ENCODE measurements at places on chromosomes 2 and 18.

DNA sequence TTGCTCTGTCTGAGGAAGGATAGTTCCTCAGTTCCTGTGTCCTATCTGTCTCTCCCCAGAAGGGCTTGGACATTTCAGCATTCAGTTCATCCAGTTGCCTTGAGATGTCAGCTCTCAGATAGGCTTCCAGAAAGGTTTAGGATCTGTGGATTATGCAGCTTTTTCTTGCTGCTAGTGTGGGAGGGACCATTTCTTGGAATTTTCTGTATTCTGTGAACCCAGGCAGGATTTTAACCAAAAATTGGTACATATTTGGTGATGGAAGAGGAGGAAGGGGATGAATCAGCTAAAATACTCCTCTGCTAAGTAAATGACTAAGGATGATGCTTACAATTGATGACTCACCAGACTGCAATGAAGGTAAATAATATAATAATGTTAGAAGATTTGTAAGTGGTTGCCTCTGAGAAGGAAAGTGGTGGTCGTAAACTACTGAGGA, 58.6 kb upstream of the DOCK10 start:
- no peak for DNase-seq

GRCh38 chr2:118967124-118967880, 25.3 kb downstream of the MARCO start:
- DNase-seq: no peak

- no peak for DNase-seq
Observed at GRCh38 chr2:8598295-8599165, 83.3 kb upstream of the ID2 start.

DNA sequence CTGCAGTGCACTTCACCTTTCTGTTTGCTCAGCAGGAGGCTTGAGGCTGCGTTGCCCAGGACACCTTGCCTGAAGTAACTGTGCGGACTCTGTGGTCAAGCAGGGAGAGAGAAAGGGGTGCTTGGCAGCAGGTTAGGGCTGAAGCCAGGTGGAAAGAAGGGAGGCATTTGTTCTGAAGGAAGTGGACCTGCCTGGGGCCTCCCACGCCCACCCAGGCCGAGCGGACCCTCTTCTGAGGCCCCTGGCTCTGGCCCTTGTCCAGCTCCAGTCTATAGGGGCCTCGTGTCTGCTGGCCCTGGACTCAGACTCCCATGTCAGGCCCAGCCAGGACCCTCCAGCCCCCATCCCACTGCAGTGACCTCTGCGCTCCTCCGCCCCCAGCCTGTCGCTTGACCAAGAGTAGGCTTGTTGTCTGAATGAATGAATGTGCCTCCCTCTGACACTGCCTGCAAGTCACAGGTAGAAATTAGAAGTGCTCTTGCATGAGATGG, 2.5 kb downstream of the SNED1 start:
- DNase-seq: no peak

- no peak for DNase-seq
Observed at GRCh38 chr2:83072767-83073166, 1386.3 kb downstream of the SUCLG1 start.

DNA sequence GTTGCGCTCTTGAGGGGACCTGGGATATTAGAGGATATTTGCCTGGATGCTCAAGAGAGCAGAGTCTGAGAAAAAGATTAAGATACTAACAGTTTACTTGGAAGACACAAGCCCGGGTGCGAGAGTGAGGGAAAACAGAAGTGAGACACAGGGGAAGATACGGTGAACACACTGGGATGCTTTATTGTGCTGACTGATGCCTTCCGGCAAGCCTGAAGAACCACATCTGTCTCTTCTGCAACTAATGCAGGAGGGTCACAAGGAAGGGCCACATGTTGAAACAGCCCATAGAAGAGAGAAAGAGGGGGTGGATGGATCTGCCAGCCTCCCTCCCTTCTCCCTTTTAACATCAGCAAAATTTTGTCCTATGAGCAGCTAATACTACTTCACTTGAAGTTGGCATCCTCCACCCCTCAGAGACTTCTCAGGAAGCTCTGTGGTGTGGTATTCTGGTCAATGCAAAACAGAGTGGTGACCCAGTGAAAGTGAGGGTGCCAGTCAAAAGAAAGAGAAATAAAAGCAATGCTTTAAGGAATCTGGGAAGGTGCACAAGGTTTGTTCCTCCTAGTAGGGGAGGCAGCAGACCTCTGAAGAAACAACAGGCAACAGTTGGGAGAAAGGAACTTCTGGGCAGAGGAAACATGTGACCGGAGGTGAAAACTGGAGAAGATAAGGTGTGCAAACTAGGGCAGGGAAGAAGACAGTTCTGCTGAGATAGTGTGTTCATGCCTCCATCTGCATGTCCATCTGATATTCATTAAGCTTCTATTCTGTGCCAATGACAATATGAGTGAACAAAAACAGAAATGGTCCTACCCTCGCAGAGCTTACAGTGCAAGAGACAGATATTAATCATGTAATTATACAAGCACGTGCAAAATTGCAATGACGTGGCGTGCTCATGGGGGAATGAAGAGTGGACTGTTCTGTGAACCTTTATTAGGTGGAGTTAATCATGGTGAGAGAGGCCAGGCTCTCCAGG, 107.1 kb downstream of the LYPD6B start:
- DNase-seq: no peak

DNA sequence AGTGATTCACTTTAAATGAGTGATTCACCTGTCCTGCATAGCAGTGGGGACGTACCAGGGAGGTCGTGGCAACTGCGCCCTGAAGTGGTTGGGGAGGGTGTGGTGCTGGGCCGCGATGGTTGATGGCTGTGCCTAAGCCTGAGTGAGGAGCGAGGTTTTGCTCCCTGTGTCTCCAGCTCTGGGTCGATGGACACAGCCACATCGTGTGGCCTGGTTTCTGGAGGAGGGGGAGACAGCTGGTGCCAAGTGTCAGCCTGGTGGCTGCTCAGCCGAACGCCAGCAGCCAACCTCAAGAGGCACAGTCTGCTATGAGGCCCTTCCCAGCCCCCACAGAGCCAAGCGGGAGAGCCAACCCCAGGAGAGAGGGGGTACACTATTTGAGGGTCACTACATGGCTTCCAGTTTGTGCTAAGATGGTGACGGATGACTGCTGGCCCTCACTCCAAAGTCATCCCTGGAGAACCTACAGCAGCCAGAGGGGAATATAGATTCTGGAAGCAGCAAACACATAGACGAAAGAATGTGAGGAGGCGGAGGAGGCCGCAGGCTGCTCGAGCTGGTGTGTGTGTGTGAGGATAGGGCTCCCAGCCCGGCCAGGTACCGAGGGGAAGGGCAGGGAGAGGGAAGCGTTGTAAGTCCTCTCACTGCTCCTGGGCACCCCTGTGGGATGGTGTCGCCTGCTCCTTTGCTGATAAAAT, 58.6 kb upstream of the OTOF start:
- DNase-seq: no peak

DNA sequence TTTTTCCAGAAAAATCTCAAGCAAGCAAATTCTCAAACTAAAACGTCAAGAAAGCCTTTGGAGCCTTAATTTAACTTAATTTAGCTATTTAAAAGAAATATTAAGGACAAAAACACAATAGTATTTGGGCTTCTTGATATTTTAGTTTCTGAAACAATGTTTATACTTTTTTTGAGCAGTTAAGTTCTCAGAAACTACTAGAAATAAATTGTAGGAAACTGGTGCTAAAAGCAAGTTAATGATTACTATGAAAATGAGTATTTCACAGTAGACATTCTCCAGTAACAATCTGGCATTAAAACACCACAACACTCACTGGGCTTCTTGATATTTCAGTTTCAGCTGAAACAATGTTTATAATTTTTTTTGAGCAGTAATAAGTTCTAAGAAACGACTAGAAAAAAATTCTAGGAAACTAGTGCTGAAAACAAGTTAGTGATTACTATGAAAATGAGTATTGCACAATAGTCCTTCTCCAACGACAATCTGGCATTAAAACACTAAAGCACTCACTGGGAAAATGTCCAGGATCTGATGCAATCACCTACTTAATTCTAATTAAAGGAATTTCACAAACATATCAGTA, 45.1 kb downstream of the TRAK2 start:
- no peak for DNase-seq

DNA sequence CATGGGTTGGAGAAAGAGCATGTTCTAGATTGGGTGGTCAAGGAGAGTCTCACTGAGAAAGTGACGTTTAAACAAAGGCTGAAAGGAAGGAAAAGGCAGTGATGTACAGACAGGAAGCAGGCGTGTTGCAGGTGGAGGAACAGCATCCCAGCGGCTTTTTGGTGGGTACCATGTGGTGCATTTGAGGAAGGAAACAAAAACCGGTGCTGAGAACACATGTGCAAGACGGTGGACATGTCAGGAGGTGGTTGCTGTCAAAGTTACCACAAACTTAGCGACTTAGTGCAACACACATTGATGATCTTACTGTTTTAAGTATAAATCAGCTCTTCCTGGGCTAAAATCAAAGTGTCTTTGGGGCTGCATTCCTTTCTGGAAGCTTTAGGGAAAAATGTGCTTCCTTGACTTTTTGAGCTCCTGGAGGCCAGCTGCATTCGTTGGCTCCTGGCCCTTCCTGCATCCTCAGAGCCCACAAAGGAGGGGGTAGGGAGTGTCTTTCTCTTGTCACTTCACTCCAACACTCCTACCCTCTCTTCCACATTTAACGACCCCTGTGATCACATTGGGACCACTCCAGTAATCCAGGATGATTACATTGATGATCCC, 380.6 kb downstream of the FBXO15 start:
- no peak for DNase-seq

GRCh38 chr2:150410809-150411208, 76.7 kb downstream of the RND3 start:
- DNase-seq: no peak

DNA sequence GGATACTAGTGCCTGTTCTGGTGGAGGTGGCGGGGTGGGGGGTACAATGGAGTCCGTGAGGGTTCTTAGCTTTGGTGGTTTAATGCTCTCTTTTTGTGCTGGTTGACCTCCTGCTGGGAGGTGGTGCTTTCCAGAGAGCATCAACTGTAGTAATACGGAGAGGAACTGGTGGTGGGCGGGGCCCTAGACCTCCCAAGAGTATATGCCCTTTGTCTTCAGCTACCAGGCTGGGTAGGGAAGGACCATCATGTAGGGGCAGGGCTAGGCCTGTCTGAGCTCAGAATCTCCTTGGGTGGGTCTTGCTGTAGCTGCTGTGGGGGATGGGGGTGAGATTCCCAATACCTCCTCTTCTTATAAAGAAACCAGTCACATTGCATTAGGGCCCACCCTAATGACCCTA, 27.1 kb downstream of the CAMKMT start:
- DNase-seq: peak; percentile 17

GRCh38 chr18:53990485-53990884, 234.0 kb downstream of the MBD2 start:
- DNase-seq: no peak

- no peak for DNase-seq
Observed at GRCh38 chr2:157160111-157160510, 97.4 kb upstream of the GALNT5 start.

DNA sequence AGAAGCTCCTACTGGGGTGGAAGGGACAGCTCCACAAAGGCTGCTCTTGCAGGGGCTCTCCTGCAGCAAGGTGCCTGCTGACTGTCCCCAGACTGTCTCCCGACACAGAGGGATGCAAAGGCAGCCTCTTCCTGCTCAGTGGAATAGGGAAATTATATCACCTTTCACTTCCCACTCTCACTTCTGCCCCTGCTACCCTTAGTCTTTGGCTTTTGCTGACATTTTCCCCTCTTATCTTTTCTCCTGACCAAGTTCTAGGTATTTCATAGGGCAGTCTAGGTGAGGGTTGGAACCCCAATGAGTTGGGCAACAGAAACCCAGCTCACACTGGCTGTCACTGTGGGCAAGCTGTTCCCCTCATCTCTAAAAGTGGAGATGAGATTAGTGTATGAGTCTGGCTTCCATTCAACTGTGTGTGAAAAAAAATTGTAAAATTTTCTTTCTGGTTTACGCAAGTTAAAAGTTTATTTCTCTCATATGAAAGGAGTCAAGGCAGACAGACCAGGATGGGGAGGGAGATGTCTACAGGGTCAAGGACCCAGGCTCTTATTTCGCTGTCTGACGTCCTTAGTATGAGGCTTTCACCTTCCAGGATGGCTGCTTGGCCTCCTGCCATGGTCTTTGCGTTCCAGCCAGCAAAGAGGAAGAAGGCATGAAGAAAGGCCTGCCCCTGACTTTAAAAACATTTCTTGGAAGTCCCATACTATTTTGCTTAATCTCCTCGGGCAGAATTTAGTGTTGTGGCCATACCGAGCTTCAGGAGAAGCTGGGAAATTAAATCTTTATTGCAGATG, 7.5 kb upstream of the MOCOS start:
- DNase-seq: no peak

DNA sequence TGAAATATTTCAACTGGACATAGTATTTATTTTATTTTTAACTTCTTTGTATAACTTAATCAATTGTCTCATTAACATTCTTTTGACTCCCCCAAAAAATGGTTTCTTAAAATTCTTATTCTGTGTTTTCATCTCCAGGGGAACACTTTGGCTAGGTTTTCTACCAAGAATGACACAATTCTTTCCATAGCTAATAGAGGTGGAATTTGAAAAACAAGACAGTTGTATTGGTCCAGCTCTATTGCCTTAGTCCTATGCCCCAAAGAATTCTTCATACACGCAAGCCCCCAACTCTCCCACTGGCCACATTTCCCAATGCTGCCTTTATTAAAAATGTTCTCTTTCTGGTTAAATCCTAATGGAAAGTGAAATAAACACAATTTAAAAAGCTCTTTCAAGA, 104.7 kb upstream of the PKDCC start:
- DNase-seq: no peak

GRCh38 chr2:232697807-232698110, 628 bp downstream of the GIGYF2 start:
- DNase-seq: no peak

DNA sequence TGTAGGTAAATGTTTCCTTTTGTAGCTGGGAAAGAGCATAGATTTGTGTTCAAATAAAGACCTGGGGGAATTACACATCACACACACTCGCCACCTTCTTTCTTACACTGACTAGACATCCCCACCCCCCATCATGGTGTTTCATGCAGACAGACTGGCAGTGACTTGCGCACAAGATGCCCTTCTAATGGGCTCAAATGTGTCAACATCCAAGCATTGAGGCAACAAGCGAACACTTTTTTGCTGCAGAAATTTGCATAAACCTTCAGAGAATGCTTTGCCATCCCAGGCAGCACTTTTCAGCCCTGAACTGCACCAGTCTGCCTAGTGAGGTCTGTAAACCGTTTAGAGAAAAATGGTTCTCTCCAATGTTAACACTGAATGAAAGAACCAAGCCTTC, 4.5 kb downstream of the HOXD8 start:
- no peak for DNase-seq

- DNase-seq: no peak
Observed at GRCh38 chr2:173048897-173049661, 26.6 kb upstream of the MAP3K20 start.

DNA sequence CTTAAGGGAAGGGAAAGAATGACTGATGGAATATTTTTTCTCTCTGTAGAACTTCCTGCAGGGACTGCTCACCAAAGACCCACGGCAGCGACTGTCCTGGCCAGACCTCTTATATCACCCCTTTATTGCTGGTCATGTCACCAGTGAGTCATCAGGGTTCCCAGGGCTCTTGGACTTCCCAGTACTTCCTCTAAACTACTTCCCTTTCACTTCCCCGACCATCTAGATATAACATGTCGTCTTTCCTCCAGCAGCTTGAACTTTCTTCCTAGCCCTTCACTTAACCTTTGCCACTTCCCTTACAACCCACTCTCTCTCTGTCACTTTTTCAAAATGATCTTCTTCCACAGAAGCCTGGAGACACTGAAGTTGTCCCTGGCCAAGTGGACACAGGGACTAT, 7.2 kb downstream of the STK36 start:
- DNase-seq: no peak

GRCh38 chr2:221640686-221641085, 68.6 kb upstream of the EPHA4 start:
- no peak for DNase-seq

GRCh38 chr2:57759822-57760300, 286.7 kb upstream of the VRK2 start:
- DNase-seq: peak; percentile 97

- DNase-seq: no peak
Observed at GRCh38 chr2:3493615-3494007, 25.7 kb downstream of the ADI1 start.

All from glutamatergic neuron (in vitro differentiated cells).